ENCODE measurements at places on chromosomes 6 and 20.

GRCh38 chr6:146636481-146636880 is 37.7 kb downstream of the ADGB start:
- DNase-seq, result no peak

DNA sequence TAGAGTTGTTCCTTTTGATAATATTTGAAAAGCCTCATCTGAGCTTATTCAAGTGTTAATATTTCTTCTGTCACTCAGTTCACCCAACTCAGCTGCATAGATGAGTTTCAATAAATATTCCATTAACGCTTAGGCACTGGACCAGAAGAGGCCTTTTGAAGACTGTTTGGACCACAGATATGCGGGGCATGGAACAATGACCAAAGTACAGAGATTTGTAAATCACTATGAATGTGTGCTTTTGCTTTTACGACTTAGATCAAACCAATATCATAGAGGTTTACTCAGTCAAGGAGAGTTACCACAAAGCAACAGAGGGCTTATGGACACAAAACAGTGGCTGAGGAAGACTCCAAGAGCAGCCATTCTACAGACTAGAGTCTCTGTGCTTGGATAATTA is 99.9 kb downstream of the RTN4IP1 start:
- DNase-seq, result no peak

GRCh38 chr6:15340775-15341174 is 94.9 kb downstream of the JARID2 start:
- no peak for DNase-seq

GRCh38 chr20:44345147-44345546 is 8.3 kb downstream of the R3HDML start:
- no peak for DNase-seq

GRCh38 chr20:45339084-45339483 is 9.1 kb downstream of the SDC4 start:
- no peak for DNase-seq

GRCh38 chr20:43666376-43667328 is at the start of gene MYBL2:
Gene MYBL2, plus strand, starts transcription at chr20:43667114. Its CDS starts 170 bp downstream, at chr20:43667284.
- DNase-seq, result peak; percentile 42

GRCh38 chr6:14585689-14586088 is 468.1 kb downstream of the CD83 start:
- DNase-seq, result no peak

DNA sequence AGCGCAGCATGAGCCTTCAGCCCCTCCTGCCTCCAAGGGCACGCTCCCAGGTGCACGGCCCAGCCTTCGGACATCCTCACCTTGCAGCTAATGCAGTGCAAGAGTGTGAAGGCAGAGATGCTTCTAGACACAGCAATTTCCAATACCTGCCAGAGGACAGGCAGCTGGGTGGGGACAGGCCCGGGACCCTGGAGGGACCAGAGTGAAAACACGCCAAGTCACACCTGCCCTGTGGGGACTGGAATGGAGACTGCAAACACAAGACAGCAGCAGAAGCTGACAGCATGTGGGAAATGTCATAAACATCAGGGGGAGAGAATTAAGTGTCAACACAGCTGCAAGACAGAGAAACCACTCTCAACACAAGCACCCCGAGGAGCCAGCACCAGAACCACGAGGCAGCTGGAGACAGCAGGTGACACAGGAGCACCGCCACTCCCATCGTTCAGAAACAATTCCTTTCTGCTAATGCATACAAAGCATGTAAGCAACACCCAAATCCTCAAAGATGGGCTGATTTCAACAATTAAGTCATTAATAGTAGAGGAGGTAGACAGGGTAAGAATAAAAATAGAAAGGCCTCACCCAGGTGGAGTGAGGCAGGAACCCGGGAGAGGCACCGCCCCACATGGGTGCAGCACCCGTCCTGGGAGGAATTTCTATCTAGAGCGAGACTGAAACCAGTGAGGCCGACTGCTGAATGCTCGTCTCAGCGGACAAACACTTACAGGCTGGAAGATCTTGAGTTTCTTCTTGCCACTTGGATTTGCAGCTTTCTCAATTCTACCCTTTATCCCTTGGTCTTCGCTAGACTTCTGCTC is 17.1 kb downstream of the DIDO1 start:
- peak; percentile 5 for DNase-seq

GRCh38 chr6:79261666-79262065 is 27.2 kb upstream of the HMGN3 start:
- DNase-seq, result no peak
